ENCODE measurements at places on chromosomes 13 and 19.

DNA sequence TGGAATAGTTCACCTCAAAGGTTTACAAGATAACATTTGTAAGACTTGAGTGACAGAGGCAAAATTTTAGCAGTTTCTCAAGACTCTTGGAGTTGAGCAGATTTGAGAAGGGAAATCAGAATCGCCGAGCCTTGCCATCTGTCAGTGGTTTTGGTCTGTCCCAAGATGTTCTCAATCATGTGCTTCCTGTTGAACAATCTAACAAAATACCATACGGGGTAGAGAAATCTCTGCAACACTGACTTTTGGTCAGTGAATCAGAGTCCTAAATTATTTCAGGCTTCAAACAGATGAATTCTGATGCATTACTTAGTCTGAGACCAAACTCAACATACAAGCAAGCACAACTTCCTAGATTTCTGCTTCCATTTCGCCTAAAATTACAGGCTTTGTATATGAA lies 3.8 kb downstream of the KCTD12 start:
- no peak for DNase-seq

DNA sequence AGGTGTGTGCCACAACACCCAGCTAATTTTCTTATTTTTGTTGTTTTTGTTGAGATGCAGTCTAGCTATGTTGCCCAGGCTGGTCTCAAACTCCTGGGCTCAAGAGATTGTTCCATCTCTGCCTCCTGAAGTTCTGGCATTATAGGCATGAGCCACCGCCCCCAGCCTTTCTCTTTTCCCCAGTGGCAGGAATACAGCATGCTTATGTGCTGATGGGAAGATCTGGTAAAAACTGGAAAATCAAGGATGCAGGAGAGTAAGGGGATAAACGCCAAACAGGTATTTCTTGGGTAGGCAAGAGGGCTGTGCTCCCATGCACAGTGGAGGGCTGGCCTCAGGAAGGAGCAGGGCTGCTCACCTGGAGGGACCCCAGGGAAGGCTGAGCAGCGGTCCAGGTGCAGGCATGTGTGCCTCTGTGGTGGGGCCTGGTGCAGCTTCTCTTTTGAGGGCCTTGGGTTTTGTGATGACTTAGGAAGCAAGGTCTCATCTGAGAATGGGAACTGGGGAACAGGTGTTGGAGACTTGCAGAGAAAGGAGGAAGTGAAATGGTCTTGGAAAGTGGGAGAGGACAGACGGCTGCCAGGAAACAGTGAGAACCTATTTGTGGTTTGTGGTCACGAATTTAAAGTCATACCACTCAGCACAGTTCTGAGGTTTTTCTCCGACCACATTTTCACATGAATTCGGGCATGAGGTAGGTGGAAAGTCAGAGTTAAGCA lies 106.5 kb downstream of the TEX26 start:
- no peak for DNase-seq

DNA sequence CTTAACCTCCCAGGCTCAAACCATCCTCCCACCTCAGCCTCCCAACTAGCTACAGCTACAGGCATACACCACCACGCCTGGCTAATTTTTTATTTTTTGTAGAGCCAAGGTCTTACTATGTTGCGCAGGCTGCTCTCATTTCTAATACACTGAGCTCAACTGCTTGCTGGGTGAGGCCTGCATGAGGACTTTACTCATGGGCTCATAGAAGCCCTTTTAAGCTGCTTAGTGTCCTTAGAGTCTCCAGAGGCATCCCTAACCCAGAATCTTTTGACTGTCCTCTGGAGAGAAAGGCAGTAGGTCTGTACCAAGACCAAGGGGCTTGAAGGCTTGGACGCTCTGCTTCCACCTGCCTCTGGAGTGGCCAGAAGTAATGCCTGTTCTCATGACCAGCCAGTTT lies 141.6 kb downstream of the TM9SF2 start:
- no peak for DNase-seq

- no peak for DNase-seq
Measured at GRCh38 chr19:40213251-40213829, 4.8 kb downstream of the TTC9B start.

DNA sequence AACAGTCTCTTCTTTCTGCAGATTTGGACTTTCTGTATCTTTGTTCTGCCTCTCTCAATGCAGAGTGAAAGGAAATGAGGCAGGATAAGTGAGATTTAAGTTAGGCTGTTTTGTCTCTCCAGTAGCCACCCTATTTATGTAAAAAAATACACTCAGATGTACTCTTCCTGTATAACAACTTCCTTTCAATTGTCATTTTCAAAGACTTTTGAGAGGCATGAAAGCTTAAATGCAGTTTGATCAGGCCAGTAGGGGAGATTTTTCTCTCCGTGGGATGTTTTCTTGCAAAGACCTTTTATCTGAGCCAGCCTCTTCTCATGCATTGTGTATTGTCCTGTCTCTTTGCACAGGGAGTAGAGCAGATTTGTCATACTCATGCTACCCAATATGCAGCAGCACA lies 166.8 kb downstream of the SLITRK5 start:
- no peak for DNase-seq

DNA sequence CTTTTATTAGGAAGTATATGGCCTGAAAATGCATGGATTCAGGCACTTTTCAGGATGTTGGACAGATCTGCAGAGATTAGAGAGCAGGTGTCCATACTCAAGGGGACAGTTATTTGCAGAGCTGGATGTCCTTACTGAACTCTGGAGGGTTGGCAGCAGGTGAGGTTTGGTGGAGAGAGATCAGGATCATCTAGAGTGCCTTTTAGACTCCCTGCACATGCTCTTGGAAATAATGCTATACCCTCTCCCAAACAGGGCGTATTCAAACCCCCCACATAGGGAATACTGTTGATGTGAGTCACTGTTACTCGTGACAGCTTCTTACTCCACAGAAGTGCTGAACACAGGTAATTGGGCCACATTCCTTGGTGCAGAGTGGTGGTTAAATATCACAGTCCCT lies 725.7 kb upstream of the SGCG start:
- DNase-seq: no peak

DNA sequence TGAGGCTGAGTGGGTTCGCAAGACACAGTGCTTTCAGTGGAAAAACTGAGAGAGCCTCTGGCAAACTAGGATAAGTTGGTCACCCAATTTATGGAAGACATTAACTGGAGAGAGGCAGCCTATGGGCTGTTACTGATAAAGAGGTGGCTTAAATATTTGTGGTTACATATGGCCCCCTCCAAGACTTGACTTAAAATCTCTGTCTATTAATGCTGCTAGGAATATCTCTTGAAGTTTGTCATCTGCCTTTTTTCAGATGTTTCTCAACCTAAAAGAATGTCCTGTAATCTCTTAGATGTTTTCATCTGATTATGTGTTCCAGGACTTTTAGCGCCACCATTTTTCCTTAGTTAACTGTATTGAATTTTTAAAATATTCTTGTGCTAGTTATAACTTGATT lies 54.6 kb downstream of the NAA16 start:
- no peak for DNase-seq

DNA sequence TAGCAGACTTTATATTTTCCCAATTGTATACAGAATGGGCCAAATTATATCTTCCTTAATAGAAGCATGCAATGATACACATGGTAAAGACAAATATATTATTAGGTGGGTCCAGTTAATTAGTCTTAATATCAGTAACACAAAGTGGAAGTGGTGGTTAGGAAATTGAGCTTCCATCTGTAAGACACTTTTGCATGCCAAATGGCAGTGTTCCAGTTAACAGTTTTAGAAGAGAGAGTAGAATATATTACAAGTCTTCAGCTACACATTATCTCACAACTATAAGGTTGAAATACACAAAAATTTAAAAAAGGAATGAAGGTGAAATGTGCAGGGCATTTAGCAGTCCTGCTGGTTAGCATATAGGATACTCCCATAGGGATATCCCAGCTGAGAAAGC lies 536.5 kb downstream of the PCDH9 start:
- no peak for DNase-seq

DNA sequence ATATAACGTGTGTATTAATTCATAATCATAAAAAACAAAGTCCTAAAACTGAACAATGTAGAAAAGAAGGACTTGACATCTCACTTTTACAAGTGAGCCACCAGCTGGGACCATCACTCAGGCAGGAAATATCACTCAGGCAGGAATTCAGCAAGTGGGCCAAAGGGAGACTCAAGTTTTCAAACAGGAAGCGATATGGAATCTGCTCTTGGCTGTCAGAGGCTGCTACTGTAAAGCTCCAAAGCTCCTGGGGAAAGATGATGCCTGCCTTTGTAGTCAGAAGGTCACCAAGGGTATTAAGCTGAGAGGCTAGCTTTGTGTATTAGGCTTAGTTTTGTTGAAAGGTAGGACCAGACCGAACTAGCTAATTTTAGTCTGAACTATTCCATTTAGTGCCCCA lies 5.5 kb upstream of the AKAP11 start:
- DNase-seq: no peak

GRCh38 chr13:40673414-40673813 lies 7.0 kb upstream of the FOXO1 start:
- DNase-seq: no peak

DNA sequence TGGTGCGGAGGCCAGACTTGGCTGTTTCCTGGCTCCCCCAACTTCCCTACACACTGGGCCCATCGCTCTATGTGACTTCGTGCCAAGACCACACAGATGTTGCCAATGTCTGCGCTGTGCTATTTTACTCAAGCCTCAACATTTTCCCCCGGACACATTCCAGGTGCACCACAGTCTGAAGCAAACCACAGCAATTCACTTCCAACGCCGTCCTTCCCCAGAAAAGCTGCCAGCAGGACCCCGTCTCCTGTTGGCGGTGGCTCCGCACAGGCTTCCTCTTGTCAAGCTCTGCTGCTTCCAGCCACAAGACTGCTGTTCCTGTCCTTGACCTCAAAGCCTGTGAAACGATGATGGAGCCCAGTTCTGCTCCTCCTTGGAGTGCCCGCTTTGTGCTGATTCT lies 100.7 kb downstream of the CRYL1 start:
- DNase-seq: no peak
